Transverse colon (tissue), 4 donors: ENCODE measurements at places on chromosomes 16 and 17.
A peak's percentile ranks its signal among the peaks of the same experiment; 100 is the strongest.

DNA sequence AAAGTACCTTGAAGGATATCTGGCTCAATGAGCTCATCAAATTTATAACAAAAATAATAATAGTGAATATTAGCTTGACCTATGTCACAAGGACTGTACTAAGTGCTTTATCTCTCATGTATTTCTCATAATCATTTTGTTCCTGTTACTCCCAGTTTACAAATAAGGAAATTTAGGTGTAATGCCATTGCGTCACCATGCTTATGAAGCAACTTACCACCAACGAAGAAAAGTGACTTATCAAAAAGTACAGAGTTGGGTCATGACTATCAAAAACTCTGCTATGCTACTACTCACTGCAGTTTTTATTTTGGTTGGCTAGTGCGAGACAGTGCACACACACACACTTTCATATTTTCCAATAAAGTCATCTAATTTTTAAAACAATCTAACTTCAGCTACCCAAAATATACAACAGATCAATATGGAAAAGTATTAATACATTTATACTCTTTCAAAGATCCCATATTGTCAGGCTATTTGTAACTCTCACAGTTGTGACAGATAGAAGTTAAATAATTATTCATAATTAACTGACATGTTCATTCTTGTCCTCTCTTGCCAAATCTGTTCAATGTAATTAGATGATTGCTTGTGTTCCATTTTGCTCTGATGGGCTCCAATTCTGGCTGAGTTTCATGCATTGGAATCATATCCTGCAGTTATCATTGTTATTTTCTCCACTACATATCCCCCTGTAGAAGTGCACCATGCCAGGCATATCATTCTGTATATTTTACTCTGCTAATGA lies 119.4 kb downstream of the KCNJ2 start:
- no peak for DNase-seq

- DNase-seq, result no peak
Measured at GRCh38 chr16:65537336-65537735, 415.5 kb upstream of the CDH11 start.

DNA sequence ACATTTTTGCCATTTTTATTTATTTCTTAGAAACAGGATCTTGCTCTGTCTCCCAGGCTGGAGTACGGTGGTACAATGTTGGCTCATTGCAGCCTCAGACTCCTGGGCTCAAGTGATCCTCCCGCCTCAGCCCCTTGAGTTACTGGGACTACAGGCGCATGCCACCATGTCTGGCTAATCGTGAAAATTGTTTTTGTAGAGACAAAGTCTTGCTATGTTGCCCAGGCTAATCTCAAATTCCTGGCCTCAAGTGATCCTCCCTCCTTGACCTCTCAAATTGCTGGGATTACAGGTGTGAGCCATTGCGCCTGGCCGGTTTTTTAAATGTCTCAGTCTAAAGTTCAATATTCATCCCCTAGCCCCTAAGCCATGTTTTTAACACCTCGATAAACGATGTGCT lies 182.8 kb upstream of the CACNG3 start:
- DNase-seq, result no peak

DNA sequence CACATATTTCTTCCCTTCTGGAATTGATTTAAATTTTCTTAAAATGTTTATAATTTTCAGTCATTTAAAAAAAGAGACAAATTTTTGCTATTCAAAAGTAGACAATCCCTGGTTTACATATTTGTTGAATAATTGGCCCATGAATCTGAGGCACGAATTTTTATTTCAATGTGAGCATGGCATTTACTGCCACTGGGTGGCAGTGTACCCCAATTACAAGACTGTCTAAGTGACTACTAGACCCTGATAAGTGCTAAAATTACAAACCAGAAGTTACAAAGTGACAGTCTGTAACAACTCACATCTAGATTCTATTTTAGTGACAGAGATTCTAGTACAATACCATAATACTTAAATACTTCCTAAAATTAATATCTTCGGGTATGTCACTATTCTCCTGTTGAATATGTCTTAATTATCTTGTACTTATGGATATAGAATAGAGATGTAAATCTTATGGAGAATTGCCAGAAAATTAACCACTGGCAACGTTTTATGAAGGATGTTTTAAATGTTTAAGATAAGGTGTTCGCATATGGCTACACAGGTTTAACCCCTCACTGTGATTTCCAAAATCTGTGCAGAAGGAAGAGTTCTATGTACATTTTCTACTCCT lies 235.8 kb downstream of the MAP2K4 start:
- peak; percentile 18 for DNase-seq

- no peak for DNase-seq
Measured at GRCh38 chr17:66930933-66931332, 33.6 kb upstream of the CACNG4 start.

GRCh38 chr17:14334919-14335318 lies 34.0 kb downstream of the HS3ST3B1 start:
- no peak for DNase-seq

DNA sequence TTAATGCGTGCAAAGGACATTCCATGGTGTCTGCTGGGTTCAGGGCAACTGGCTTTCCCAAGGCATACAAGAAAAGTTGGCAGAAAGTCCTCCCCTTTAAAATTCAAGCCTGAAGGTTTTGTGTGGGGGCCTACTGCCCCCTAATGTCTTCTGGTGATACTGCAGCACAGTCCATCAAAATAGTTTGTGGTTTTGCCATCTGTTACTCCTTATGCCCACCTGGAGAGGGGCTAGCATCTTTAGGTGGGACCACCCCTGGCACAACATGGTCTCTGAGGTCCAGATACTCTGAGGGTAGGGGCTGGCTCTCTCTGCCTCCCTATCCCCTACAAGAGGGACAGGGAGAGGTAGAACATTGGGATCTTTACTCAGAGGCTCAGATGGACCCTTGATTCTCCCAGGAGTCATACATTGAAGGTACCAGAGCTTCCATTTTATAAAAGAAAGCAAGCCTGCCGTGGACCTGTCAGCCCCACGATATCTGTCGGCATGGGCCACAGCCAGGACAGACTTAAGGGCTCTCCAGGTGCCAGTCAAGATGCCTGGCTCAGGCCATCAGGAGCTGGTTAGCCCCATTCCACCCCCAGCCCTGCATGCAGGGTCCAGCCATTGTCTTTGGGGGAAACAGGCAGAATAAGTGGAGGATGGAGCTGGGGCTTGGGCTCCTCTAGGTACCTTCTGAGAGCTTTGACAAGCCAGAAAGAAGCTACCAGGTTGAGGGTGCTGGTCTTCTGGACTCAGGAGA lies 6.3 kb downstream of the ESRP2 start:
- DNase-seq, result no peak

GRCh38 chr16:35370617-35371016 lies 1911.2 kb downstream of the TP53TG3F start:
- no peak for DNase-seq

- no peak for DNase-seq
Measured at GRCh38 chr16:75389096-75389690, 44.1 kb downstream of the CFDP1 start.

GRCh38 chr17:60601447-60602384 lies 1.7 kb downstream of the PPM1D start:
- DNase-seq, result peak; percentile 60

- DNase-seq, result no peak
Measured at GRCh38 chr16:57115514-57116182, 23.3 kb downstream of the CPNE2 start.

GRCh38 chr17:82060001-82060380 lies 5.6 kb downstream of the DUS1L start:
- no peak for DNase-seq

DNA sequence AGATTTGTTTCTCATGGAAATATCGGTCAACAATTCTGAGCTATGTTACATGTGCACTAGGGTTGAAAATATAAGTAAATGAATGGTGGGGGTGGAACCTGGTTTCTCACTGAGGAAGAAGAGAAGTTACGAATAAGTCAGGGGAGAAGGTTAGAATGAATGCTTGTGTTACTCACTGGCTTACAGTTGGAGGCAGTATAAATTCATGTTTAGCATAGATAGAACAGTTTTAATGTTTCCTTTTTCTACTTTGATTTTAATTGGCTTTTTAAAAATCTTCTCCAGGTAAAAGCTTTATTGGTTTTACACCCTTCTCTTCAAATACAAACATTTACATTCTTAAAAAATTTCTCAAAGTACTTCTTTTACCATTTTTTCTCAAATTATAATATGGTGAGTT lies 1113.7 kb downstream of the CDH11 start:
- DNase-seq, result no peak

- no peak for DNase-seq
Measured at GRCh38 chr17:7156342-7156940, 22.7 kb downstream of the ASGR1 start.

GRCh38 chr17:57699751-57700219 lies 45.3 kb downstream of the CCDC182 start:
- DNase-seq, result no peak

GRCh38 chr16:46730126-46730525 lies 18.0 kb downstream of the MYLK3 start:
- no peak for DNase-seq

GRCh38 chr16:81873843-81874752 lies 95.0 kb downstream of the PLCG2 start:
- peak; percentile 51 for DNase-seq
